ENCODE measurements at places on chromosomes 1 and 21.

GRCh38 chr1:192235127-192235526 lies 76.9 kb downstream of the RGS18 start:
- DNase-seq, result no peak

DNA sequence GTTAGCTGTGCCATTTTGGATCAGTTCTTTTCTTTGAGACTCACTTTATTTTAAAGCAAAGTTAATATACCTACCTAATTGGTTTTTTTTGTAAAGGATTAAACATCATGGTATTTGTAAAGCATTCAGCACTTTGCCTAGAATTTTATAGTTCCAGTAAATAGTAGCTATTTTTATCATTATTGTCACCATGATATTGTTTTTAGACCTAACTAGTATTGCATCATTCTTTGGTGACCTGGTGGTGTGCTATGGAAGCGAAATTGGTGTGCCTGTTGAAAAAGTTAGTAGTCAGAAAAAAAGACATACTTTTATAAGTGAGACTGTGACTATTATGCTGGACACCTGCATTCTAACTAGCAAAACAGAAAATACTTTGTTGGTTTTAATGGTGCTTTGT lies 81.0 kb downstream of the NFIA start:
- DNase-seq, result no peak

DNA sequence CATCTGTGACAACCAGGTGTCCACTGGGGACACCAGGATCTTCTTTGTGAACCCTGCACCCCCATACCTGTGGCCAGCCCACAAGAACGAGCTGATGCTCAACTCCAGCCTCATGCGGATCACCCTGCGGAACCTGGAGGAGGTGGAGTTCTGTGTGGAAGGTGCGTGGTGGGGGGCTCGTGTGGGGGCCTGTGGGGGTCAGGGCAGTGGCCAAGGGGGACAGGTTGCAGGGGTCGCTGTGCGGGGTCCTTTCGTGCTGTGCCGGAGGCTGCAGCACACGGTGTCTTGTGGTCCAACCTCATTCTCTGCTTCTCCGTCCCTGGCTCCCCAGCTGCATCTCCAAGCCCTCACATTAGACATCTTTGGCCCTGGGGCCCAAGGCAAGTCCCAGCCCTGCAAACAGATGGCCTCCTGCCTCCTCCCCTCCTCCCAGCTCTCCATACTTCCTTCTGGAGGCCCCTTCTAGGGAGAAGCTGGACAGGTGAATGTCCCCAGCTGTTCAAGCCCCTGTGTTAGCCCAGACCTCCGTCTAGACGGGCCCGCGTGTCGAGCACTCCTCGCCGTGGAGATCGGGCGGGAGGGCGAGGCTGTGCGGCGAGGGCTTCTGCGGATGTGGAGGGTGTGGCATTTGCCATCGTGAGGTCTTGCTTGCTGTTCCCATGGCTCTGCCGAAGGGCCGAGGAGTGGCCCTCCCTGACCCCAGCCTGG lies 2.5 kb downstream of the AGRN start:
- no peak for DNase-seq

DNA sequence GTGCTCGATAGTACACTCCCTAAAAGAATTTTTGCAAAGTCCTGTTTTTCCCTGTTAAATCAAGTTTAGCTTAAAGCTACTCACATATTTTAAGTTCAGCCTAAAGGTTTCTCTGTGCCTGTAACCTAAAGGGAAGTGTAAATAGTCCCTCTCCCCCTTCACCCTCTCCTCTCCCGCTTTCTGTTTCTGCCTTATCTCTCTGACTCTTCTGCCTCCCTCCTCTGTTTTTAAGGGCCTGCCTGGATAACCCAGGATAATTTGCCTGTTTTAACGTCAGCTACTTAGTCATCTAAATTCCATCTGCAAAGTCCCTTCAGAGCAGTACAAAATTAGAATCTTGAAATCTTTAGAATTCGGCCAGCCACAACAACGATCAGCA lies 92.6 kb downstream of the NID1 start:
- DNase-seq, result no peak

GRCh38 chr1:156437037-156437867 lies 63.3 kb downstream of the MEF2D start:
- no peak for DNase-seq

DNA sequence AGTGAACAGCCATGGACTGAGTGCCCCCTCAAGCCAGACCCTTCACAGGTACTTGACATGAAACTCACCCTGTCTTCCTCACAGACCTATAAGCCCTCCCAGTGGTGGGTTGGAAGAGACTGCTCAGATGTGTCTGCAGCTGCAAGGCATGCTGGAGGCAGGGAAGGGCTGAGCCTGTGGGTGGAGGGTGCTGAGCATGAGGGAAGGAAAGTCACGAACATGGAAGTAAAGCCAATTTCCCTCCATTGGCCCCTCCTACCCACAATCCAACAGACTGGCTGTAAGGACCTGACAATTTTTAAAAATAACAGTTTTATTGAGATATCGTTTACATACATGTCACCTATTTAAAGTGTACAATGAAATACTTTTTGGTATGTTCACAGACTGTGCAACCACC lies 44.1 kb downstream of the RCSD1 start:
- DNase-seq, result no peak

GRCh38 chr1:198687429-198687828 lies 48.6 kb downstream of the PTPRC start:
- DNase-seq, result no peak

- DNase-seq, result no peak
Observed at GRCh38 chr1:12039164-12039525, 19.8 kb downstream of the MIIP start.

DNA sequence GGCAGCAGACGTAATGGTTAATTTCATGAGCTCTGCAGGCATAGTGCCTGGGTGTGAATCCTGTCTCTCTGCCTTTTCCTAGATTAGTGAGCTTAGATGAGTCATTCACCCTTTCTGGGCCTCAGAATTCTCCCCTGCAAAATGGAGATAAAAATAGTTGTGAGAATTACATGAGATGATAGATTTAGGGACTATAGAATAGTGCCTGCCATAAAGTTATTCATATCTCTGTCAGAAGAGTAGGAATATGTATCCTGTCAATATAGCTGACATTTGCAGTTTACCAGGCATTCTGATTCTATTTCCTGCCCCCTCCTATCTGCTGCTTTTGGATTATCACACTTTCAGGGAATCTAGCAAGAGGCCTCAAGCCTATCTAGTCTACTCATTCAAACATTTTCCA lies 112.0 kb downstream of the PDE4B start:
- DNase-seq, result no peak

GRCh38 chr1:65066419-65066765 lies 81.6 kb upstream of the AK4 start:
- DNase-seq, result no peak

All from stimulated activated CD8-positive, alpha-beta memory T cell treated with anti-CD3 and anti-CD28 coated beads, Interleukin-4, amount 100 ng/mL, for 1 hour (primary cell).